ENCODE measurements at places on chromosomes 12 and 14. TPM values are rescaled to one million over a fixed set of nuclear protein-coding genes. Genes with fewer than 3 reads are reported as not detected.

Gene GRIP1
- total RNA-seq: 0.37 TPM

Gene ITGB7
- total RNA-seq: not detected

DNA sequence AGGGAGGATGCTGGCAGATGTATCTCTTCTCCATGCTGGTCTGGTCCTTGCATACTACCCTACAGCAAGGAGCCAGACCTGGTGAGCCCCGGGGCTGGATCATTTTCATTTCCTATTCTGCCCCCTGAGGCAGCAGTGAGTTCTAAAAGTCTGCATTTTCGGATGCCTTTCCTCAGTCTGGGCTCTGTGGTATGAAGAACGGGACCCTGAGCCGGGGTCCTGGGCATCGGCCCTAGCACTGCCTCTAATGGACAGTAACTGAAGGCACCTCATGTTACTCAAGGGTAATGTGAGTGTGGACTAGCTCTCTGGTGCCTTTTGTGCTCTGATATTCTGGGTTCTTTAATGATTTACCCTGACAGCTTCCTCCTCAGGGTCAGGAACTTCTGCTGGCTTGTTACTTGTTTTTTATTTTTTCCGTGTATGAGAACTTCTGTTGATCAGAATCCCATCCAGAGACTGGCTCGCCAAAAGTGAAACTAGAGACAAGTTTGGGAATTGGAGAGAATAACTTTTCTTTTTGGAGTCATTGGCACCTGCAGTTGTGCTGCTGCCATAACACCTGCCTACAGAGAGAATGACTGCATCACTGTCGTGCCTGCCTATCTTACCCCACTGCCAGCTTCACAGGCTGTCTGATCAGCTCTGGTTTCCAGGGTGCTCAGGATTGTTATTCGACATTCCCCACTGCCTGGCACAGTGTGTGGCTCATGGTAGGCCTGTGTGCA is 62.3 kb downstream of the SUSD6 start:
- DNase-seq: no peak

GRCh38 chr12:40117818-40118217 is 11.9 kb upstream of the SLC2A13 start:
- no peak for DNase-seq
